Lung (tissue), 17 donors: ENCODE measurements at places on chromosomes 5 and 9. TPM values are rescaled to one million over a fixed set of nuclear protein-coding genes. Genes with fewer than 3 reads are reported as not detected.

The ADAMTS2 gene
- 30.1 TPM for total RNA-seq

The DND1 gene
- total RNA-seq: 0.60 TPM

The SCGB3A1 gene
- total RNA-seq: 119 TPM

The GRM6 gene
- not detected for total RNA-seq

The NKD2 gene
- total RNA-seq: 88.0 TPM

The INSL6 gene
- not detected for total RNA-seq

The SLC4A9 gene
- total RNA-seq: 0.11 TPM

The PPP2R2B gene
- total RNA-seq: 1.2 TPM

The RGP1 gene
- 13.0 TPM for total RNA-seq

The WNT8A gene
- total RNA-seq: not detected

The SLC34A3 gene
- total RNA-seq: not detected

The CD180 gene
- total RNA-seq: 2.6 TPM

The CARTPT gene
- not detected for total RNA-seq

The CNTFR gene
- 3.3 TPM for total RNA-seq

The PCDHGB5 gene
- total RNA-seq: 14.3 TPM

The FOXD4L6 gene
- 0.31 TPM for total RNA-seq

The AFAP1L1 gene
- 40.6 TPM for total RNA-seq

The TYRP1 gene
- total RNA-seq: 5.1 TPM

The IGFBPL1 gene
- 2.4 TPM for total RNA-seq

The CNTNAP3B gene
- total RNA-seq: 13.6 TPM

The OR1J2 gene
- total RNA-seq: not detected

The CDKN2B-AS1 gene
- total RNA-seq: 1.2 TPM

The ENTREP1 gene
- total RNA-seq: 47.9 TPM

The CD274 gene
- total RNA-seq: 13.2 TPM

The PPP1R26 gene
- 29.6 TPM for total RNA-seq
